B cell (primary cell): ENCODE measurements at places on chromosomes 2 and 18. TPM values are rescaled to one million over a fixed set of nuclear protein-coding genes. Genes with fewer than 3 reads are reported as not detected.

GRCh38 chr2:80073134-80073561 lies 231.4 kb downstream of the LRRTM1 start:
- peak; percentile 19 for DNase-seq

- DNase-seq, result no peak
These were observed at the start of gene ZSWIM2 for GRCh38 chr2:186848873-186849578. ZSWIM2 (minus strand) TSS chr2:186849170; CDS start chr2:186849130, 40 bp downstream.

- DNase-seq, result no peak
These were observed 91.9 kb upstream of the KCNE4 start for GRCh38 chr2:222960126-222960525.

GRCh38 chr18:5520464-5520863 lies 23.3 kb downstream of the EPB41L3 start:
- DNase-seq, result no peak

SYT4 gene
- not detected in 2 replicates for total RNA-seq

SMIM21 gene
- not detected in 2 replicates for total RNA-seq

MMADHC gene
- 55.9 and 60.3 TPM in 2 replicates for total RNA-seq
